CD4-positive, alpha-beta T cell treated with Interleukin-12 subunit alpha and Interleukin-12 subunit beta, for 1 hour (primary cell): ENCODE measurements at places on chromosomes 13 and 19.

- no peak for DNase-seq
Observed at GRCh38 chr19:6099599-6099998, 10.7 kb downstream of the RFX2 start.

DNA sequence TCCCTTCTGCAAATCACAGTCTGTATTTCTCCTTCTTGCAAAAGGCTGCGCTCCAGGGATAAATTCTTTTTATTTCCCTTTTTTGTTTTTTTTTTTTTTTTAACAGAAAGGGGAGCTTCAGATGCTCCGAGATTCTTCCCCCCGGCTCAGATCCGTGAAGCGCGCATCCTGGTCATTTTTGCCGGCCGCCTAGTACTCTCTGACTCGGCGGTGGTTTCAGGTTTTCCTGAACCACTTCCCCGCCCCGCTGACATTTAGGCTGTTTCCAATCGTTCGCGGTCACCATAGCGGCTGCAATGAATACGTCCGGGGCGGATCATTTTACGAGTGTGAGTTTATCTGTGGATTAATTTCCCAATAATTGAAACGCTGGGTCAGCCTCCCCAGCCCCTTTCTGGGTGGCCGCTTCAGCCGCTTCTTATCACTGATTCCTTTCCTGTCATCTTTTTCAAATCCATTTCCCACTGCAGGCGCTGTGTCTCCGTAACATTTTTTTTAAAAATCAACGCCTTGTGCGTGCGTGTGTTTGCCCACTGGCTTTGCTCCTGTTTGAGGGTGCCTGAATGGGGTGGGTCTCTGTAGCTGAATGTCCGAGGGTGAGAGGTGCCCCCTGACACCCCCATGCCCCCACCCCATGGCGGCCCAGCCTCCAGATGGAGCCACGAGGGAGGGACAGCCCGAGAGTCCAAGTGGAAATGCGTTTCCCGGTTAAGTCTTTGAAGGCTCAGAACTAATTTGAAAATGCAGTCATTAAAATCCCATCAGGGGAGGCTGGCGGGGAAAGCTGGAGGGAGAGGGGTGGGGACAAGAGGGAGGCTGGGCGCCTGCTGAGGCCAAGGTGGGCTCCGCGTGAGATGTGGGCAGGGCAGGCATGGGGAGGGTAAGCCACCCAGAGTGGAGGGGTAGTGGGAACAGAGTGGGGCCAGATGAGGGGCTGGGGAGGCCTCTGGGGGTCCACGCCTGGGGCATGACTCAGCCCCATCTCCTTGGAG, 10.6 kb downstream of the ONECUT3 start:
- DNase-seq: no peak

DNA sequence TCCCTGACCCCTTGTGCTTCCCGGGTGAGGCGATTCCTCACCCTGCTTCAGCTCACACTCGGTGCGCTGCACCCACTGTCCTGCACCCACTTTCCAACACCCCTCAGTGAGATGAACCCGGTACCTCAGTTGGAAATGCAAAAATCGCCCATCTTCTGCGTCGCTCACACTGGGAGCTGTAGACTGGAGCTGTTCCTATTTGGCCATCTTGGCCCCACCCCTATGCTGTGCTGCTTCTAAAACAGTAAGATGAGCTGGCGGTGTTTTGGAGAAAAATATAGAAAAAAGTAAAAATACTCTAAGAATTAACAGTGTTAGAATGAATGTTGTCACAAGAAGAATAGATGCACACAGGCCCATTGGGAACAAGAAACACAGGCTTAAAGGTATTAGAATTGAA, 92.5 kb downstream of the ITGBL1 start:
- no peak for DNase-seq

GRCh38 chr19:51324167-51324481, 12.7 kb downstream of the IGLON5 start:
- no peak for DNase-seq

DNA sequence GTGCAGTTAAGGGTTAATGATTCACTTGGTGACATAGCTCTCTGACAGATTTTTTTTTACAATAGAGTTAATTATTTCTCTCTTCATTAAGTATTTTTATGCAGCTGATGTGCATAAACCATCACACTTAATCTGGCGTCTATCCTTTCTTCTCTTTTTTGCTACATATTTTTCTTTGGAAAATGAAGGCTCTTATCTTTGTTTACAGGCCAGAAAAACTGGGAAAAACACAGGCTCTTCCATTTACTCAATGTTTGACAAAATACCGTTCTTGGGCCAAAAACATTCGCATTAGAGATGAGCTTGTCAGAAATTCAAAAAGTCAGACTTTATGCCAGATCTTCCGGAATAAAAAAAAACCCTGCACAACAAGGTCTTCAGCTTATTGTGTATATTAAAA, 12.0 kb downstream of the ZNF253 start:
- DNase-seq: no peak

GRCh38 chr13:42272115-42272803, at the start of gene AKAP11:
AKAP11 (plus strand) TSS chr13:42272152; CDS start chr13:42286349, 14,197 bp downstream.
- DNase-seq: peak; percentile 56

DNA sequence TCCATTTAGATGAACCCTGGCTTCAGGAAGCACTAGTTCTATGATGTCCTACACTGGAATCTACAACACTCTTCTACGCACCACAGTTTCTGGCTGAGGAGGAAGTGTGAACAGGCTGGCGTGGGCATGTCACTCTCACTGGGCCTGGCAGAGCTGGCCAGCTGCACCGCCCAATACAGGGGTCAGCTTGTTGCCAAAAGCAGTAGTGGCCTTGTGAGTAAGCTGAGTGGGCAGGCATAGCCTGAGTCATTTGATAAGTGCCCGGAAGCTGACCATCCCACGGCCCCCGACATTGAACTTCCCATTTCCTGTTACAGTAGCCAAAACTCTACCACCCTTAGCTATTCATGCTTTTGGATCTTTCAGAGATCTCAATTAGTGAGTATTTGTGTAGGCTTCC, 240.9 kb upstream of the SERP2 start:
- no peak for DNase-seq

- DNase-seq: peak; percentile 81
Observed at GRCh38 chr19:7705387-7706187, 3.7 kb upstream of the FCER2 start.
